ENCODE measurements at places on chromosomes 6 and 20.
A peak's percentile ranks its signal among the peaks of the same experiment; 100 is the strongest.

DNA sequence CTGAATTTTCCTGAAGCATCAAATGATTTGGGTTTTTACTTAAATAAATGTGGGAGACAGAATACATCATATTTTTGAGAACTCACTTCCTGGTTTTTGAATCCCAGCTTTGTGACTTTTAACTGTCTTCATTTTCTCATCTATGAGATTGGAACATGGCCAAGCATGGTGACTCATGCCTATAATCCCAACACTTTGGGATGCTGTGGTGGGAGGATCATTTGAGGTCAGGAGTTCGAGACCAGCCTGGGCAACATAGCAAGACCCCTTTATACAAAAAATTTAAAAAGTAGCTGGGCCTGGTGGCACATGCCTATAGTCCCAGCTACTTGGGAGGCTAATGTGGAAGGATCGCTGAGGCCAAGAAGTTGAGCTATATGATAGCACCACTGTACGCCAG, 122.3 kb downstream of the QKI start:
- DNase-seq, result no peak

- DNase-seq, result no peak
These were observed 759.8 kb downstream of the PTPRT start for GRCh38 chr20:42429761-42430458.

- no peak for DNase-seq
These were observed 400 bp upstream of the SMAP1 start for GRCh38 chr6:70667256-70667710.

GRCh38 chr20:25252686-25253421, 5.0 kb downstream of the PYGB start:
- DNase-seq, result no peak

DNA sequence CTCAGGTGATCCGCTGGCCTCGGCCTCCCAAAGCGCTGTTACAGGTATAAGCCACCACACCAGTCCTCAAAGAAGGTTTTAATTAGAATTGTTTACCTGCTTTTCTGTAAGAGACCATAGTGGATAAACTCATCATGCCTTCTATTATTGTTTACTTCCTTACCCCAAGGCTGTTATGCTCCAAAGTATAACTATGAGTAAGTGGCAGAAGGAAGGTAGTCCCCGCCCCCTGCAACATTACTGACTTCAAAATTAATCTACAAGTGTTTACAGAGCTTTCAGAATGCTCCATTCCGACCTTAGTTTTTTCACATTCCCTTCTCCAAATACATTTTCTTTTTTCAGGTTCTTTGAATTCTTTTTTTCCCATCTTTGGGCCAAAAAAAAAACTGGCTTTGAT, 480.5 kb upstream of the NOX3 start:
- DNase-seq, result no peak

- no peak for DNase-seq
These were observed 491.3 kb downstream of the MAFB start for GRCh38 chr20:40197691-40198090.

GRCh38 chr6:111872401-111873177, 663 bp downstream of the FYN start:
- DNase-seq, result no peak

- DNase-seq, result no peak
These were observed 284.1 kb upstream of the PLN start for GRCh38 chr6:118263921-118264486.

DNA sequence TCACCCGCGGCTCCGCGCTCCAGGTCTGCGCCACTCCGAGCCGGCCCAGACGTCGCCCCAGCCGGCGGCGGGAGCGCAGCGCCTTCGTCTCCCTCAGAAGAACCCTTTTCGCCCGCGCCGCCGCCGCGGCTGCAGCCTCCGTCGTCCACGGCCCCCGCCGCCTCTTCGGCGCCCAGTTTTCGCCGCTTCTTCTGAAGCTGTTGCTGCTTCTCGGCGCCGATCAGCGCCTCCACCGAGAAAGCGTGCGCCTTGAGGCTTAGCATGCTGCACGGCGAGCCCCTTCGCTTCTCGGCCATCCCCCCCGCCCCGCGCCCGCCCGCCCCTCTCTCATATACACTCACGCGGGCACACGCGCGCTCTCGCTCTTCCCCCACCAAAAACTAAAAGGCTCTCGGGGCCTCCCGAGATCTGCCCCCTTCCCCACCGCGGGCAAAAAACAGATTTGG, 489 bp downstream of the TBX18 start:
- DNase-seq, result no peak

- no peak for DNase-seq
These were observed 194.4 kb downstream of the BMP7 start for GRCh38 chr20:57071954-57072583.

GRCh38 chr6:145948328-145948727, 15.8 kb downstream of the SHPRH start:
- DNase-seq, result no peak

DNA sequence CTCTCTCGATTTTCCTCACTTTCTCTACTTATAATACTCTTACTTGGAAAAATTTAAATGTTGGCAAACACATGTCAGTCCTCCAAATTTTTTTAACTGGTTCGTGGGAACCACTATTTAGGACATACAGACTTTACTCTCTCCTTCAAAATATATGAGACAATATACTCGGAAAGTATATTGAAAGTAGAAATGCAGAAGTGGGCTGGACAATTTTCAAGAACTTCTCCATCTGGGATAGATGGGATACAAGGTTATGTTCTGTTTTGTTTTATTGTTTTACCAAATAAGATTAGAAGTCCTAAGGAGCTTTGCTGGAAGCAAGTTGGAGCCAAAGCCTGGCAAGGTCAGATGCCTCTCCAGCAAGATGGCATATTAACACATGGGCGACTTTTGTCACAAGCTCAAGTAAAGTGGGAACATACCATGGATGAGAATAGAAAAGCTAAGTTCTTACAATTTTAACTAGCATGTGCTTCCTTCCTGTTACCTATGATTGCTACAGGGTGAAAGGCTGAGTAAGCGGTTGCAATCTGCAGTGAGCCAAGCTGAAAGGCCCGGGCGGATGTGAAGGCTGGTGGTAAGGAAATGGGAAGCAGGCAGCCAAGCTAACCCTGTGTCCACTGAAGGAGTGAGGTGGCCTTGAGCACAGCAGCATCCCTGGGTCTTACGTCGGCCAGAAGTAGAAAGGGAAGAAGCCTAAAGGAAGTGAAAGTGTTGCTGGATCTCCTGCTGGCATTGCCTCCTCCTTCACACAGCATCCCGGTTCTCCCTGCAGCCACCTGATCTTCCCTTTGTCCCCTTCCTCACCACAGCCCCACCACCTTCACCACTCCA, 7.1 kb downstream of the MAP3K5 start:
- peak; percentile 70 for DNase-seq

GRCh38 chr6:134376785-134377184, 58.9 kb upstream of the SGK1 start:
- no peak for DNase-seq

DNA sequence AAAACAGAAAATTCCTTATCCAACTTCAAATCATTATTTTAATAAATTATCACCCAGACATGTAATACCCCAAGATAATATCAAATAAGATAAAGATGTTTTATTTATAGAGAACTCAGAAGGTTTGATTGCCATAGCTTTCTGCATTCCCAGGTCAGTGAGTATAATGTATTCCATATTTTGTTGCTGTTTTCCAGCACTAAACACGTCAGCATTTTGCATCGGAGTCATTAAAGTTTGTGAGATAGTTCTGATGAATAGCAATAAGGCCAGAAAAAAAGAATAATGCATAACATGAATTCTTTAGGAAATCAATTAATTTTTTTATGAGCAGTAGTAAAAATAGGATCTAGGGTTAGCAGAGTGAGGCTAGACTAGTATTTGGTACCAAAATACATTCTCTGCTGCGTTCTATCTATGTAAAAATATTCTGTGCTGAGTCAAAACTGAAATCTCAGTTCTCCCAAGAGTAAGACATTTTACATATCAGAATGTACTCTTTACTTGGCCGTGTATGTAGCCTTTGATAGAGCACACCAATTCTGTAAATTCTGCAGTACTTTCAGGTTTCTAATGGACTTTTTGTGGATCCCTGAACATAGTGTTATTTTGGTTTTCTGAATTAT, 269.9 kb upstream of the AGPAT4 start:
- DNase-seq, result no peak

- DNase-seq, result no peak
These were observed 64.9 kb downstream of the CPNE5 start for GRCh38 chr6:36774331-36774730.

DNA sequence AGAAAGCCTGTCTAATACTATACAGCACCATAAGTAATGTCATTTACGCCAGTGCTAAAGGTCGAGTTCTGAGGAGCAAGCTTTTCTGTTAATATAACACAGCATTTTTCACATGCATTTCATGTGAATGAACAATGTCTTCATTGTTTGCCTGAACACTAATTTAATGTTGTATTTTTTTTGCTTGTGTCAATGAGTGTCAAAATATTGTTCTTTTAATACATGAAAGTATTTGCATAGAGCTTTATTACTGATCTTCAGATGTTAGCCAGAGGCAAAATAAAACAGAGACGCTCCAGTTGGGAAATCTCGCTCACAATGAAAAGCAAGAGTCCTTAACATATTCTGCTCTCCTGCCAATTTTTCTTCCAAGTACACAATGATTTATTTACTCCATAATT, 151.8 kb downstream of the FOXC1 start:
- no peak for DNase-seq

DNA sequence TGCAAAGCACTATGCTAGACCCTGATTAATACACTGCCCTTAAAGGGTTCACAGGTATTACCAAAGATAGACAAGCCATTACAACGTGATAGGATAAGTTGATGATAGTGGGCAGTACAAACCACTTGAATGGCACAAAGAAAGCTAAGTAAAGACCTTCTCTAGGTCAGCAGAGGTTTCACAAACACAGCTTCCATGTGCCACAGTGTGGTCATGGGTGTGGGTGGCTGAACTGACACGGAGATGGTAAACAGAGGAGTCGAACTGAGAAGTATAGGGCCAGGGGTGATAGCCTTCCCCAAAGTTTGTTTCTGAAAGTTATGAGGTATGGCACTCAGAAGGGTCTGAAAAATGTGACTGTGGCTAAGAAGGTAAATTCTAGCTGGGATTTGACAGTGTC, 4.3 kb downstream of the ZBTB9 start:
- no peak for DNase-seq

DNA sequence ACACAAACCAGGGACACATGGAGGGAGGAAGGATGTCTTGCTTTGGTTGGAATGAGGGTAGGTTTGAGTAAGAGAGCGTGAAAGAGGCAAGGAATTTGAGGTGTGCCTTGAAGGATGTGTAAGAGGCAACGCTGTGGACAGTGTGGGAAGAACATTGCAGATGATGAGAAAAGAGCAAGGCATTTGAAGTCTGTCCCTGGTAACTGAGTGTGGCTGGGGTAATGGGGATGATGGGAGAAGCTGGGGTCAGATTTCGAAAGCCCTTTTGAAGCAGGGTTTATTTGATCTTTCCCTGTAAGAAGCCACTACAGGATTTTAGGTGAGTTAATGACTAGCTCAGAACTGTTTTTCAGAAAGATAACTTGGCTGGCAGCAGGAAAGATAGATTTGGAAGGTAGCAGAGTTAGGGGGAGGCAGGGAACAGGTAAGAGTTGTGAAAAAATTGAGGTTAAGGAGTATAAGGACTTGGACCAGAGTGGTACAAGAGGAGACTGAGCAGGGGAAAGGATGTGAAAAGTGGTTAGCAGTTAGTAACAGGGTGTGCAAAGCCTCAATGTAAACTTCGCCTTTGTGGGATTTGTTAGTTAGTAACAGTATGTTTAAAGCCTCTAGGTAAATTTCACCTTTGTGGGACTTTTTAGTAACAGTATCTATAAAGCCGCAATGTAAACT, 17.7 kb downstream of the UTRN start:
- DNase-seq, result no peak

Data from SIG-M5 (cell line).